ENCODE measurements at places on chromosomes 5 and 9.

DNA sequence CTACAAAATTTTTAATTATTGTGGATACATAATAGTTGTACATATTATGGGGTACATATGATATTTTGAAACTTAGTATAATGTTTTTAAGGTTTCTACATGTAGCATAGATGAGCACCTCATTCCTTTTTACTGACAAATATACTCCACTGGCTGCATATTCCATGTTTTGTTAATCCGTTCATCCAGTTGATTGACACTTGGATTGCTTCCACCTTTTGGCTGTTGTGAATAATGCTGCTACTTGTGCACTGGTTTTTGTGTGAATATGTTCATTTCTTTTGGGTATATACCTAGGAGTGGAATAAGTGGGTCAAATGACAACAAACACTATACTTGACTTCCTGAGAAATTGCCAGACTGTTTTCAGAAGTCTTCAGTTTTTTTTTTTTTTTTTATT is 2.8 kb upstream of the ENTREP1 start:
- no peak for DNase-seq

DNA sequence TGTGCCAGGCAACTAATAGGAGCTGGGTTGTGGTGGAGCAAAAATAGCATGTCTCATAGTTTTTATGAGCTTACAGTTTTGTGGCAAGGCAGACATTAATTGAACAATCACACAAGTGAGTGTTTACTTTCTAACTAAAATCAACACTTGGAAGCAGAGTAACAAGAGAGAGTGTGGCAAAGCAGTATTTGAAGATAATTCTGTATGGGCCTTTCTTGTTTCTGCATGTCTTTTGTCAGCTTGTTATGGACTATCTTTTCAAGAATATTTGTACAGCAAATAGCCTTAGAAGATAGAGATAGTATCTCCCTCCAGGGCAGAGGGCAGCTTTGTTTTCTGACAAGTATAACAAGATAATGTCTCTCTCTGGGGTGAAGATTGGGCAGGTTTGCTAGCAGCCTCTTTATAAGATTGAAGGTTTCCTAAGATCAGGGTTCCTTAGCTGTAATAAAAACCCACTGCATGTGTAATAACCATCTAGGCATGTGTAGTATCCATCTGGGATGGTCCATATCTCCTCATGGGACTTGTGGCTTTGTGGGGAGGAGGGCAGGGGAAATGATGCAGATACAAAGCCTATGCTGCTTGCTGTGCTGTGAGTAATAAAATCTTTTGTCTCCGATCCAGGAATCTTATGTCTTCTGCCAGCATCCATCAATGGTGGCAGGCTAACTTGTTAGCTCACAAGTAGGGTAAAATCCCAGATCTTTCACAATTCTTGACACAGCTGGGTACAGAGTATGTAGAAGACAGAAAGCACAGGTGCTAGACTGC is 479.9 kb downstream of the KDM4C start:
- no peak for DNase-seq

DNA sequence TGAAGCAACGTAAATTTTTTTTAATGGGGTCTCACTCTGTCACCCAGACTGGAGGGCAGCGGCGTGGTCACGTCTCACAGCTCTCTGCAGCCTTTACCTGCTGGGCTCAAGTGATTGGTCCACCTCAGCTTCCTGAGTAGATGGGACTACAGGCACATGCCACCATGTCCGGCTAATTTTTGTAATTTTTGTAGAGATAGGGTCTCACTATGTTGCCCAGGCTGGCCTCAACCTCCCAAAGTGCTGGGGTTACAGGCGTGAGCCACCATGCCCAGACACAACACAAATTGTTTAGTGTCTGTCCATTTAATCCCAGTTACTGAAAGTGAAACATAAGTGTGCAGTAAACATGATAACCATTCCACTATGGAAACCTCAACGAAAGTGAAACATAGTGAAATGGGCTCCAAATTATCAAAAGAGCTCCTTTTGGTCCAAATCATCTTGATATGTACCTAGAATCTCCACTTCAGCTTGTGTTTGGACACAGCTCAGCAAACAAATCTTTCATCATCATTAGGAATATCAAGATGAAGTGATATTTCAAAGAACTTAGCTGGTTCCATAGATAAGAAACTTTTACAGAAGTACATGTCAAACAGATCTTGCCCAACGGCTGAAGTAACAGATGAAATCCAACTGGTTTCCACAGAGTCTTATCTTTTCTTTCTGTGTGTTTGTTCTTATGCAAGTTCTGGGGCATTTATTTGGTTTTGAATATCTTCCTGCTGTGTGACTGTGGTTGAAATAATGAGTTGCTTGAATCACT is 41.2 kb upstream of the PLPP1 start:
- no peak for DNase-seq

DNA sequence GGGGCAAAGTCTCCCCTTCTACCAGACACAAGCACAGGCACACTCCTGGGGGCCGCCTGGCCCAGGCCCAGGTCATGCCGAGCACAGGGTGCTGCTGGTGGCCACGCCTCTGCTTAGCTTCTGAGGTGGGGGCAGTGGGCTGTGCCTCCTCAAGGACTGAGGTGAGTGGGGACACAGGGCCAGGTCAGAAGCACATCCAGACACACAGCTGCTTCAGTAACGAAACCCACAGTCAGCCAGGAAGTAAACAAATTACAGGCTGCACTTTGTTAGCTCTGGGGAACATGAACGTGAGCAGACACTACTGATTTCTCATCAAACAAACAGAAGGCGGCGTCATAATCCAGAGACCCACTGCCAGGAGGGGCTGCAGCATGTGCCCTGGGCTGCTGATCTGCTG is 192.4 kb downstream of the HSPA4 start:
- no peak for DNase-seq

GRCh38 chr5:139574641-139575312 is 13.6 kb downstream of the UBE2D2 start:
- DNase-seq = no peak

- DNase-seq = no peak
Measured at GRCh38 chr5:54959673-54960418, 25.5 kb downstream of the ESM1 start.

DNA sequence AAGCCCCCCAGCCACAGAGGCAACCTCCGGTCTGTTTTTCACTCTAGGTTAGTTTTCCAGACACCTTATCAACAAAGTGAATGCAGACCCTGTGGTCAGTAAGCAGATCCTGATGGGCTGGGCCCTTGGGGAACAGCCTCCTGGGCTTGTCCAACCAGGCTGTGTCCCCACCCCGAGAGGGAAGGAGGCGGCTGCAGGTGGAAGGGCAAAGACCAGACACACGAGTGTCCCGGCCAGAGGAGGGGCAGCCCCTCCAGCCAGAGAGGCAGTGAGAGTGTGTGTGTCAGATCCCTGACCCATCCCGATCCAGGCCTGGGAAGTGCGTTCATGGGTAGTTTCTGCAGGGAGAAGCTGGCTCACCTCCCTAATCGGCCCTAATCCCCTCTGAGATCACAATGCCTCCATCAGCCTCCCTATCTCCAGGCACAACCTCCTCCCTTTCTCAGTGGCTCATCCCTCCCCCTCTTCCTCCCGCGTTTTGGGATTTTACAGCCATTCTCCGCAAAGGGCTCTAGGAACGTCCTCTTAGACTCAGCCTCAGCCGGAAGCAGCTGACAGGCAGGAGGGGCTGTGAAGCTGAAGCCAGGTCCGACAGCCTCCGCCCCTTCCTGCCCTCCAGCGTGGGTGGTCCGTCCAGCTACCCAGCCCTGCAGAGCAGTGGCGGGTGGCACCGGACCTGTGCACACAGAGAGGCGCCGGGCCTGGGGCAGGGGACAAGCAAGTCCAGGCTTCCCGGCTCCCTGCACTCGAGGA is 9.7 kb downstream of the SLC12A7 start:
- DNase-seq = no peak

DNA sequence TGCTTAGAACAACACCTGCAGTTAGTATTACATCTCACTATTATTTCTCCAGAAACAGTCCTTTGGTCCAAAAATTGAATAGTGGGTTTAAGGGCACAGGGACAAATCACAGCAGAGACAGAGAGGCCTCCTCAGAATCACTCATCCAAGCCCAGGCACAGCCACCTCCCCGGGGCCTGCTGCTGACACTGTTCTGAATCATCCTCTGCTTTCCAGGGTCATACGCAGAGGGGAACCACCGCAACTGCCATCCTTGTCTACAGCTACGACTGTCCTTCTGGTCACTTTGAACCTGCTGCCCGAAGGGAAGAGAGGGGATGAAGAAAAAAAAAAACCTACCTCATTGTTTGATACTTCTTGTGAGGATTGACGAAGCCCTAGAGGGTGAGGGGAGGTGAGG is 35.3 kb upstream of the MAN2A1 start:
- no peak for DNase-seq

DNA sequence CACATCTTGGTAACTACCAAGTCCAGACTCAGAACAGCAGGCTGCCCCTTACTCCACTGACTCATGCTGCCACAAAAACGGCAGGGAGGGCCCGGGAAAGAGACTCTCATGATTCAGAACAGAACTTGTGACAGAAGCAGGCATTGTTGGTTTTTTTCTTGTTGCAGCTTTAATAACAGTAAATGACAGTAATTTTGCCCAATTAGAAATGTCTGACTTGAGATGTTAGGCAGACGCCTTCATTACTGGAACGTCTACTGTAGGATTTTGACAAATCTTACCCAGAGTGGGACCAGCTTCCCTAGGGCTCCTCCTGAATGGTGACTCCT is 77.9 kb downstream of the SEMA5A start:
- no peak for DNase-seq

GRCh38 chr5:122902263-122902662 is 56.9 kb downstream of the SNX24 start:
- no peak for DNase-seq

DNA sequence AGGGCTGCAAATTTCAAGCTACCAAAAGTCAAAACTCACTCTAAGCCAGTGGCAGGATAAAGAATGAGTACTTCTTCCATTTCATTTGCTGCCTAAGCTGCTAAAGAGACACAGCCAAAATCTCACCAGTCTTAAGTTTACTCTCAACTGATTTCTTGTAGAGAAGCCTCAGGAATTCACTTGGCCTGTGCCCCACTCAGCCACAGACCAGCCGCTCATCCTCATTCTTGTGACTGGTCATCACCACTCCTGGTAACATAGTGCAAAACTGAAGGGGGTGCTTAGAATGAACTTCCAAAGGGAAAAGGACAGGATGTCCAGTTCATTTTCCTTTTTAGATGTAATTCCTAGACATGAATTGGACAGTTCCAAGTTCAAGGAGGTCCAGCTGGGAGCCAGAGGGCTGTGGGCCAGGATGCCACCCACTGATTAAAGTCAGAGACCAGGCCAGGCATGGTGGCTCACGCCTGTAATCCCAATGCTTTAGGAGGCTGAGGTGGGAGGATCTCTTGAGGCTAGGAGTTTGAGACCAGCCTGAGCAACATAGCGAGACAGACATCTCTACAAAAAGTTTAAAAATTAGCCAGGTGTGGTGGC is 72.7 kb upstream of the RANBP3L start:
- DNase-seq = no peak

GRCh38 chr9:122008559-122008958 is 84.5 kb downstream of the TTLL11 start:
- DNase-seq = no peak

GRCh38 chr9:113644321-113644720 is 180.8 kb downstream of the RGS3 start:
- no peak for DNase-seq

- no peak for DNase-seq
Measured at GRCh38 chr9:93466416-93467061, 13.2 kb upstream of the FAM120AOS start.

DNA sequence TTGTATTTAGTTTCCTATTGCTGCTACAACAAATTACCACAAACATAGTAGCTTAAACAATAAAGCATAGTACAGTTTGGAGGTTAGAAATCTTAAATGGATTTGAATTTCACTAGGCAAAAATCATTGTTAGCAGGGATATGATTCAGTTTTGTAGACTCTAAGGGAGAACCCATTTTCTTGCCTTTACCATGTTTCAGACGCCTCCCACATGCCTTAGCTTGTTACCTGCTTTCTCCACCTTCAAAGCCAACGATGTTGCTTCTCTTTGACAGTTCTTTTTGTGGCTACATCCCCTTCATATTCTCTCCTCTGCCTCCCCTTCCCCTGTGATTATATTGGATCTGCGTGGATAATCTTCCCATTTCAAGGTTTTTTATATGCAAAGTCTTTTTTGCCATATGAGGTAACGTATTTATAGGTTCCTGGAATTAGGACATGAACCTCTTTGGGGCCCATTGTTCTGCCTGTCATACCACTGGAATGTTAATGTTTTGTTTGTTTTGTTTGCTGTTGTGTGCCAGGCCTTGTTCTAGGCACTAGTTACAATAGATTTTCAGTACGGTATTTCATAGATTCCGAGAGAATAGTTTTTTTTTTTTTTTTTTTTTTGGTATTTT is 54.1 kb downstream of the UHRF2 start:
- DNase-seq = no peak

DNA sequence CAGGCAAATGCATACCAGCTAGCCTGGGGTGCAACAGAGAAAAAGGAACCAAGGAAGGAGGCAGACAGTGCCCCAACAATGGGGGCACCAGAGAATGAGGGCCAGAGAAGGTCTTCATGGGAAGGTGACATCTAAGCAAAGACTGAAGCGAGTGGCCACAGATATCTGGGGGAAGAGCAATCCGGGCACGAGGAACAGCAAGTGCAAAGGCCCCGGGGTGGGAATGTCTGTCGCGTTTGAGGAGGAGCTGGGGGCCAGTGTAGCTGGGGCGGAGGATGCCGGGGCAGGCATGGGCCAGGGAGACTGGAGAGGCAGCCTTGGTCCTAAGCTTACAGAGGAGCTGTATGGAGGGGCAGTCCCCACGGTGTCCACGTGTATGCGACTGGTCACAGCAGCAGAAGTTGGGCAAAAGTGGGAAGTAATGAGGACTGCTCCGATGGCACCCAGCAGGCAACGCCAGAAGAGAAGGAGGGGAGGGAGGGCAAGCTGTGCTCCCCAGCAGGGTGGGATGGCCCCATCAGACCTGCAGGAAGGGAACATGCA is 19.1 kb downstream of the EEIG1 start:
- DNase-seq = no peak

DNA sequence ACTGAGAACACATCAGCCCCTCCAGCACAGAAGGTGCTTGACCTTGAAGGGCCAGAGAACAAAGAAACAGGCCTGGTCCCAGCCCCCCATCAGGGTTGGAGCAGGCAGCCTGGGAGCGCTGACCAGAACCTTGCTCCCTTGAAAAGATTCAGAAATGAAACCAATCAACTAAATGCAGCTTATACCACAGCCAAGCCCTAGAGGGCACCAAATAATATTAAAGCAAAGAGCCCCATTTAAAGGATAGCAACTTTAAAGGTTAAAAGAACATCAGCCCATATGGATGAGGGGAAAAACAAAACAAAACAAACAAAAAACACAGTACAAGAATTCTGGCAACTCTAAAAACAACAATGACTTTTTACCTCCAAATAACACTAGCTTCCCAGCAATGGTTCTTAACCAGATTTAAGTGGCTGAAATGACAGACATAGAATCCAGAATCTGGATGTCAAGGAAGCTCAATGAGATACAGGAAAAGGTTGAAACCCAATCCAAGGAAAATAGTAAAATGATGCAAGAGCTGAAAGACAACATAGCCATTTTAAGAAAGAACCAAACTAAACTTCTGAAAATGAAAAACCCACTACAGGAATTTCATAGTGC is 471.9 kb downstream of the MTRR start:
- no peak for DNase-seq
